Activated CD4-positive, CD25-positive, alpha-beta regulatory T cell treated with anti-CD3 and anti-CD28 coated beads, Interleukin-2, amount 50 U/mL, for 24 hours (primary cell): ENCODE measurements at places on chromosomes 3 and 15.

DNA sequence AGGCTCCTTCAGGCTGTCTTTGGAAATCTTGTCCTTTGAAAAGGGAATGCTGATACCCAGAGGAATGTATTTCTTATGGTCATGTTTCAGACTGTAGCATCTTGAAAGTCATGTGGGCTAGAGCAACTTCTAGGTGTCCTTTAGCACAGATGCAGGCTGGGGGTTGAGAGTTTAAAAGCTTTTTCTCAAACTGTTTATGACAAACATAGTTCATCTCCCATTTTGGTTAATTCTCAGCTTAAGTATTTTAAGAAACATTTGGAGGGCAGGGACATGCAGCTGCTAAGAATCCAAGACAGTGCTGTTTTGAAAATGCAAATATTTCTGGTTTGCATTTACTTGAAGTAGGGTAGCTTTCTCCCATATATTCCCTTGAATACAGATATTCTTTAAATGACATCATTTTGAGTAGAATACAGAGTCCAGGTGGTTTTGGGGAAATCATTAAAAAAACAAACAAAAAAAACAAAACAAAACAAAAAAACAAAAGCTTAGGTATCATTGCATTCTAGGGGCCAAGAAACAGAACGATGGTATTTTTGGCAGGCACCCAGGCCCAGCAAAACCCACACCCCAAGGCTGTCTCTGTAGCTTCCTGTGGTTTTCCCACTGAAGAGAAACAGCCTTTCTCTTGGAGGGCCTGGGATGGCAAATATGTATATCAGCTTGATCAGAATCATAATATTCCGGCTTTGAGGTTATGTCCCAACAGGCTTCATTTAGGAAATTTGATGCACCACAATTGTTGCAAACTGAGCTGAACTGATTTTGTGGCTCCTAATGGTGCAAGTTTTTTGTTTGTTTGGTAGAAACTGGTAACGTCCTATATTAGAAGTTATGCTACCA is 120.0 kb downstream of the ATG7 start:
- no peak for ATAC-seq

- peak; percentile 88 for ATAC-seq
These were observed 40.5 kb downstream of the TRAT1 start for GRCh38 chr3:108862865-108863798.

GRCh38 chr15:90086868-90087268 is 15.4 kb downstream of the IDH2 start:
- ATAC-seq, result peak; percentile 72

DNA sequence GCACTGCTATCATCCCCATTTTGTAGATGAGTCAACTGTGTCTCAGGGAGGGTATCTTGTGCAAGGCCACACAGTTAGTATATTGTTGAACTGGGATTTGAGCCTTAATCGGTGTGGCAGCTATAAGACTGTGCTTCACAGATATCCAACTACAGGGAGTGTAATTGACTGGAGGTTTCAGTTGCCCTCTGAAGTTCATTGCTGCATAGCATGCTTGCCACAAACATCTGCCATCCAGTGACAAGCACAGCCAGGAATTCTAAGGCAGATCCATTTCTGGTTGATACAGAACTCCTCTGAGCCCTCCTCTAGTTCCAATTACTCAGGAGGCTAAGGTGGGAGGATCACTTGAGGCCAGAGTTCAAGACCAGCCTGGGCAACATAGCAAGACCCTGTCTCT is 16.4 kb downstream of the FSD2 start:
- ATAC-seq, result no peak

GRCh38 chr3:31768479-31769125 is 212.5 kb downstream of the OSBPL10 start:
- no peak for ATAC-seq

DNA sequence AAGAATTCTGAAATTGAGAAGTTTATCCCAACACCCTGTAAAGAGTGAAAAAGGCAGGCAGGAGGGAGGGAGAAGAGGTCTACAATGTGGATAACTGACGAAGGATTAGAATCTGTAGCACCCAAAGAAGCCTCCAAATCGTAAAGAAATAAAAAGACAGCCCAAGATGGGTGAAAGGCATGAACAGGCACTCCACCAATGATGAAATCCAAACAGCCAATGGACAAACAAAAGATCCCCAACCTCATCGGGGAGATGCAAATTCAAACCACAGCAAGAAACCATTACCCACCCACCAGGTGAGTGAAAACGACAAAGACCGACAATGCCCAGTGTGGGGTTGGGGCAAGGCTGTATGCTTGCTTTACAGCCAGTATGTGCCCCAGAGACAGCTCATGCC is 85.6 kb downstream of the IQSEC1 start:
- ATAC-seq, result no peak

DNA sequence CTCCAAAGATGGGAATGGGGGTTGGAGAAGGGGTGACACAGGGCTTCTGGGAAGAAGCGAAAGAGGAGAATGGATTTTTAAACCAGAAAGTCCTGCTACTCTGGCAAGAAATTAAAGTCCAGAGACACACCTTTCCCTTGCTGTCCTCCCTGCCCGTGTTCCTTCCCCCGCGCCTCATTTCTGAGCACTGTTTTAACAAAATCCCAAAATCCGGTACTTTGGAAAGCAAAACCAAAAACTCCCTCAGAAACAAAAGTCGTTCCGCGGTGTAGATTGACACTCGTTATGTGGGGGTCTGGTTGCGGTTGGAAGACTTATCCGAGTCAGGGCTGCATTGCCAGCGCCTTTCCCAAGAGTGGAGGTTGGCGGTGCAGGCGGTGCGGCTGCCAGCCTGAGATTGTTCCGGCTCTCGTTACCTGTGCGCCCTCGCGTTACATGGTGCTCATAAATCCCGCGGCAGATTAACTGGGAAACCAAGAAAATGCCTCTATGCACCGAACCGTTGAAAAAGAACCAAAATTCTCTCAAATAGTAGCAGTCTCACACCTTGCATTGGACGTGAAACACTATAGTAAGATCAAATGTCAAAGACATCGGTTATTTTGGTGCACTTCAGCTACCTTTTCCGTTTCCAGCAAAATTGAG is 217.7 kb downstream of the MEIS2 start:
- no peak for ATAC-seq

- no peak for ATAC-seq
These were observed 203.6 kb downstream of the ROBO1 start for GRCh38 chr3:79564192-79564591.

- ATAC-seq, result no peak
These were observed 43.7 kb downstream of the EFCAB12 start for GRCh38 chr3:129384594-129385323.

GRCh38 chr15:97941572-97941971 is 18.9 kb upstream of the ARRDC4 start:
- ATAC-seq, result no peak

- ATAC-seq, result no peak
These were observed 116.5 kb downstream of the LPP start for GRCh38 chr3:188270423-188270972.

GRCh38 chr15:58472821-58473581 is 41.2 kb downstream of the LIPC start:
- ATAC-seq, result peak; percentile 78

DNA sequence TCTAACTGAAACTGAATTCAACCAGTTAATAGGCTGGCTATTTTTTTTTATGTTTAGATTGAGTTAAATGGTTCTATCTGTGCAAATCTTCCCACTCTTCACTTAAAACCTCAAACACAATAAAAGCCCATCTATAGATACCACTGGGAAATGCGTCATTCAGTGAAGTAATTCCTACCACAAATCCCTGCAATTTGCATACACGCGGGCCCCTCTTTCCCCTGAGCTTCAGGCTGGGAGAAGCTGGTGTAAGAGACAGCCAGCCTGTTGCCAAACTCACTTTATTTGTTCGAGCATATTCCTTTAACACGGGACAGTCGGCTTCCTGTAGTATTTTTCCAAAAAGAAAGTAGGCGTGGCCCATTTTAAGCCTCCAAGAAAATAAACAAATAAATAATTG is 26.0 kb upstream of the MCTP2 start:
- no peak for ATAC-seq

- no peak for ATAC-seq
These were observed 159.8 kb downstream of the WNT5A start for GRCh38 chr3:55327131-55327920.

DNA sequence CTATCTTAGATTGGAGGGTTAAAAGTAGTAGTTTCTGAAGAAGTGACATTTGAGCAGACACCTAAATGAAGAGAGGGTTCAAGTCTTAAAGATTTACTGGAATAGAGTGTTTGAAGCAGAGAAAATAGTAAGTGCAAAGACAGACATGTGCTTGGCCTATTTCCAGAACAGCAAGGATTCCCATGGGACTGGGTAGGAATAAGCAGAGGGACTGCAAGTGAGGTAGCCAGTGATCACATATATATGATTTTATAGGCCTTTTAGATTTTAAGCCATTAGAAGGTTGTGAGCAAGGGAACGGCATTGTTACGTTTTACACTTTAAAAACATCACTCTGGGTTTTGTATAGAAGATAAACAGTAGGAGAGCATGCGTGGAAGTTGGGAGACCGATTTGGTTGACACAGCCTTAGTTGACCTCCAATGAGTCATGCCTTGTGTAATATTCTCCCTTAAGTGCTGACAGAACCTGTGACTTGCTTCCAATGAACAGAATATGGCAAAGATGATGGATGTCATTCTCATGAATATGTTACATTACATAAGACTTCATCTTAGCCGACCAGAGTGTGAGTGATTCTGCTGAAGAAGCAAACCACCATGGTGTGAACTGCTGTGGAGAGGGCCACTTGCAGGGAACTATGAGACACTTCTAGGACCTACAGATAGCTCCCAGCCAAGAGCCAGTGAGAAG is 37.1 kb upstream of the SLC4A7 start:
- no peak for ATAC-seq

GRCh38 chr3:63961891-63962290 is 49.7 kb upstream of the SCAANT1 start:
- peak; percentile 87 for ATAC-seq

- no peak for ATAC-seq
These were observed 70.7 kb downstream of the C3orf70 start for GRCh38 chr3:185082149-185082548.

GRCh38 chr3:156509189-156510174 is 45.4 kb downstream of the SSR3 start:
- ATAC-seq, result peak; percentile 54

- no peak for ATAC-seq
These were observed 23.2 kb downstream of the CYFIP1 start for GRCh38 chr15:22956978-22957260.

DNA sequence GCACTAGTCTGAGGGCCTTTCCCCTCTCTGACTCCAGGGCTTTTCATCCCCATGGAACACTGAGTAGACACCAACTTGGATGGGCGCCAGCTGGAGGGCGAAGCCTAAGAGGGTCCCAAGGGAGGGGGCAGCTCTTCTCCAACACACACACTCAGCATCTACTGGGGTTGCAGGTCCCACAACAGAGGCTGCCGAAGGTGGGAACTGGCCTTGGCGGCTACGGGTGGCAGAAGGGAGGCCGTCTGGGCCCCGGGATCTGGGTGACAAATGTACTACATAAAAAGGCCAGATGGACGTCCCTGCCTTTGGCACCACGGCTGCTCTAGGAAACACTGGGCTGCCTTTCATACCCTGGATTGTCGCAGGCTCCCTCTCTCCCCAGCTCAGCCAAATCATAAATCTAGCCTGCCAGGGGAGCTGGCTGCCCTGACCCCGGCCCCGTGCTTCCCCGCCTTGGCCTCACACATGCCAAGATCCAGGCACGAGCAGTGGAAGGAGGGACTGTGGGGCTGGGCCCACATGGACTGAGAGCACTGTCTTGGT is 31.5 kb downstream of the SEMA5B start:
- ATAC-seq, result no peak

GRCh38 chr3:35393901-35394799 is 245.2 kb upstream of the ARPP21 start:
- ATAC-seq, result no peak

- ATAC-seq, result no peak
These were observed 28.1 kb downstream of the ABHD2 start for GRCh38 chr15:89116404-89116803.

GRCh38 chr15:68830141-68830785 is 9.6 kb upstream of the ANP32A start:
- no peak for ATAC-seq

DNA sequence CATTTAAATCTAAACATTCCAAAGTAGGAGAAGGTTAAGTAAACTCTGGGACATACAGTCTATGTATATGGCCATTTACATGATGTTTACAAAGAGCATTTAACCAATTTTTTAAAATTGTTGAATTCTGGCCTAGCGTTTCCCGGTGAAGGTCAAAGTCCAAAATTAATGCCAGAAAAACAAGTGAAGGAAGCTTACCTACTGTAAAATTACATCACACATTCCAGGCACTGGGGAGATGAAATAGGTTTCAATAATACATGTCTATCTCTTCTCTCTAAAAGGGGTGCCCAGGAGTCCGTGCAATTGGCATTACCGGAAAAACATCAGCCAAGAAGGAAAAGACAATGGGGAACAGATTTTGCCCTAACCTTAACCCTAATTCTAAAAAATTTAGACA is 358.8 kb downstream of the VPS13C start:
- ATAC-seq, result no peak

DNA sequence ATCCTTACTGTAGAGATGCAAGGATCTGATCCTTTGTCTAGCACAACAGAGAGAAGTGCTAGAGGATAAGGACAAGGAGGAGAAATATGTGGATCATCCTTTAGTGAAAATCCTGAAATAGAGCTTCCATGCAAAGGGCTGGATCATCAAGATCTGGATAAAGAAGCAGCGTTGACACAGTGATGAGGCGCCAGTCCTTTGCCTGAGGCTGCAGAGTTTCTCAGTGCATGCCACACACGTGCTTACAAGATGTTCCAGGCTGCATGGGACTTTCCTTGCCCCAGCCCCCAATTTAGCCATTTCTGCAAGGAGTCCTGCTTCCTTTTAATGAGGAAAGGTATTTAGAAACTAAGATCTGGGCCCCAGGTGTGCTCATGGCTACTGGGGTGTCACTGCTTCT is 7.2 kb upstream of the ABTB1 start:
- no peak for ATAC-seq

DNA sequence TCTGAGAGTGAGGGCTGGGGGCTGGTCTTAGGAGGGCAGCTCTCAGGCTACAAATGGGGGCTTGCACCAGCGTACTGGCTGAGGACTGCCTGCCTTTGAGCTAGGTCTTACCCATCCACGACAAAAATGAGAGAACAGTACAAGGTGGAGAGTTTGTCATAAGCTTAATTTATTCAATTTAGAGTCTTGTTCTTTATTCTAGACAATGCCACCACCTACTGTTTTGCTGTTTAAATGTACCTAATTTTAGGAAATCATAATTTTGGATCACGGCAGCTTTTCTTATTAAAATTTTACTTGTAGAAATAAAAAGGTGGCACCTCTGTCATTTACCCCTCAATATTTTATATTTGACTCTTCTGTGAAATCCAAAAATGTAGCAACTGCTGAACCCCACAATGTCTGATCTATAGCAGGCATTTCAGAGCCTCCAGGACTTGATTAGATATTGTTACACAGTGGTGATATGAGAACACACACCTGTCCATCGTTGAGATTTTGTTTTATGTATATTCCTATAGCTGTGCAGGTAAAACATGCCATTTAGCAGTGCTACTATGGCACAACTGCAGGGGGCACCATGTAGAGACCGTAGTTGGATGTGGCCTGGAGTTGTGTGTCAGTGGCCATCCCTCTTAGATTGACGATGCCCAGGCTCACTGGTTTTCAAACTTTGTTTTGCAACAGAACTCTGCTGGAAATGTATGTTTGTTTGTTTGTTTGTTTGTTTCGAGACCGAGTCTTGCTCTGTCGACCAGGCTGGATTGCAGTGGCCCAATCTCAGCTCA is 88.6 kb downstream of the SLCO3A1 start:
- no peak for ATAC-seq
